ENCODE measurements at places on chromosomes 3 and 15.
A peak's percentile ranks its signal among the peaks of the same experiment; 100 is the strongest.

DNA sequence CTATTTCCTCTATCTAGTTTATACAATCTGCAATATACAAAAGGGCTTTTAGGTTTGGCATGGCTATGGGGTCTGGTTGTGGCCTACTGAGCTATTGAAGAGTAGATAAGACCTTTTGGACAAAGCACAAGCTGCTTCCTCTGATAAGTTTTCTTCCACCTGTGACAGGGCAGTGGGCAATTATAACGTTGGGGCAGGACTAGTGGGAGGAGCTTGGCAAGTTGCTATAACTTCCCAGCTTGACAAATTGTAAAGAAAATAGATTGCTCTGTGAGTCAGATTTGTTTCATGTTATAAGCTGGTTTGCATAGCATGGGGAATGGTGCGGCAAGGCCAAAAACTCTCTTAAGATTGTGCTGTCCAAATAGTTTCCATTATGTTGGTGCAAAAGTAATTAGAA lies 64.9 kb downstream of the SLC7A14 start:
- DNase-seq = no peak

DNA sequence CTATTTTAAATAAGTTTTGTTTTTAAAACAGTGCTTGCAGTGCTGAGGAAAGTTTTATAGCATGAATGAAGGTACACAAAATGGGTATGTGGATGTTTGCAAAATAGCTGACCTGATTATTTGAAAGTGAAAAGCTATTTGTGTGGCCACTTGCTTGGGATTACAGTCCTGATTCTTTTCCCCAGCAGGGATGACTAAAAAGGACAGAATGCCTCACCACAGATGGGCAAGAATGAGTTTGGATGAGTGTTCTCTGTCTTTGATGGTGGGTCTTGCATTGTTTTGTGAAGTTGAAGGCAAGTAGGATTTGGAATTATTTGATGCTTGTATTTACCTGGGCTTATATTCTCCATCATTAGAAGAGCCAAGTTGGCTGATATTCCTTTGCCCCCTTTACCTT lies 48.8 kb upstream of the MEIS2 start:
- no peak for DNase-seq

DNA sequence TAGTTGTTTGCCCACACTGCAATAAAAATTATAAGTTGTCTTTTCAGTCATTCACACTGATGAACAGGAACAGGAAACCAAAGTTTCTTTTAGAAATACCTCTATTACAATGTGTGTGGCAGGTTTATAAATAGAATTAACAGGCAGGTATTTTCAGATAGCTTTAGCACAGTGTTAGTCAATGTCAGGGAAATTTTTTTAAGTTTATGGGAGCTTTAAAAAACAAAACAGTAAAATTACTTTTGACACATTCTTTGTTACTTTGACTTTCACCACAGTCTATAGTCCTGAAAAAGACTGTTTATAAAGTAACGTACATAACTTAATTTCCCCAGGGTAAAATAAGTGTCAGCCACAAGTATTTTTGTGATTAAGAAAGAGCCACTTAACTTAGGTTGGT lies 38.1 kb downstream of the SERPINI1 start:
- no peak for DNase-seq

DNA sequence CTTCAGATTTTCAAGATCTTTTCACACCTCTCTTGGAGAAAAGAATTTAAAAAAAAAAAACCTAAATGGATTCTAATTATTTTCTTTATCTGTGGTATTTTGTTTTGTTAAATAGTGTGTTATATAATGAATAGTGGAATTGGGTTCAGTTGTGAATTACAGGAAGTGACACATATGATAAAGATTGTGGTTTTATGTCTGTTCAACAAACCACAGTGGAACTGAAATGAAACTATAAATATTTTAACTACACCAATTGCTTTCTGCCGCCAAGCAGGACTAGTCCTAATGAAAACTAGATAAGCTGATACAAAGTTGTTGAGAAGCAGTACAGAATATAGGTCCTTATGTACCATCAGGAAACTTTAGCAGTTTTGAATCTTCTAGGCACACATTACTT lies 121.6 kb downstream of the UBE2E2 start:
- no peak for DNase-seq

- no peak for DNase-seq
Observed at GRCh38 chr3:115321400-115321805, 174.3 kb upstream of the ZBTB20 start.

DNA sequence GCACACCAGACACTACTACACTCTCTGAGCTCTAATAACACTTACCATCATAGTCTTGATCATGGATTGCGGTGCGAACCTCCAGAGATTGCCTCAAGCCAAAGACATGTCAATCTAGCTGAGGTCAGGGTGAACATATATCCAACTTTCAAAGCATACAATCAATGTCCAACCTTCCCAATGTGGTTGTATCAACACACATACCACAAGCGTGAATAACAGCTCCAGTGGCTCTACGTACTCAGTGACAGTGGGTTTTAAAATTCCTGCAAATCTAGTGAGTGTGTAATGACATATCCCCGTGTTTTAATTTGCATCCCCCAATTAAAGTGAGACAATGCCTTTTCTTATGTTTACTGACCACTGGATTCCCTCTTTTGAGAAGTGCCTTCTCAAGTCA lies 29.6 kb downstream of the SFMBT1 start:
- no peak for DNase-seq

DNA sequence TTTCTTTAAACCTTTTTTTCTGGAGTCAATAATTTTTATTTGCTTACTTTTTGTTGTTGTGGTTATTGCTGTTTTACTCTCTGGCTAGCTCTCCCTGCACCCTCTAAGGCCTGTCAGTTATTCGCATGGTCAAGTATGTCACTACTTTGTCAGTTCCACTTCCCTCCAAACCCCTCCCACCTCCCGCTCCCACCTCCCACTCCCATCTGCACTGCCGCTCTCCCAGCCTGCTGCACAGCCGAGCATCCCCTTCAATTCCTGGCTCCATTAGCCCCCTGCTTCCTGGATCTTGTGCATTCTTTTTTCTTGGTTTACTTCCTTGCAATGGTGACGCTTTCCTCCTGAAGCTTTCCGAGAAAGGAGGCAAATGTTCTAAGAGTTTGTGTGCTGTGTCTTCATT lies 218.0 kb downstream of the XXYLT1 start:
- DNase-seq = no peak

DNA sequence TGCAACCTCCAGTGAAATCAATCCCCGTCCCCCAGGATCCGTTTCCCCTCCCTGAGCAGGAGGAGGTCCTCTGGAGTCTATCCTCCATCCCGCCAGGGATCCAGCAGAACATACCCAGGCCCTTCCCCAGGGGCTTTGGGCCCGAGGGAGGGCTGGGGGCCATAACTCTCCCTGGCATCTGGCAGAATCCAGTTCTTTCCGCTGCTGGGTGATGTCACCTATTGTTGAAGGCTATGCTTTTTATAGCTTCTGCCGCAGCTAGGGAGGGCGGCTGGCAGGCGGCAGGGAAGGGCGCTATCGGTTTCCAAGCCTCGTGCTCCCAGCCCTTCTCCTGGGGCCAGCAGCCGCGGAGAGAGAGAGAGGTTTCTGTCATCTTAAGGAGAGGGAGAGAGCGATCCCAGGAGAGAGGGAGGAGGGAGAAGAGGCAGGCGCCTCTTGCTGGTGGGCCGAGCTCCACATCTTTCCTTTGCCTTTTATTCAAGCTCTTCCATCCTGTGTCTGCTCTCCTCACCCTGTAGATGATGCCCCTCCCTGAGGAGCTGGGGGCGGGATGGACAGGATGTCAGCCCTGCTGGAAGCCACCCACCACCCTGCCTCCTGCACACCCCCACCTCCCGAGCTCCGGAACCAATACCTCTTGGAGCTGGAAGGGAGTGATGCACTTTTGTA lies 120.1 kb downstream of the ANP32A start:
- DNase-seq = no peak

DNA sequence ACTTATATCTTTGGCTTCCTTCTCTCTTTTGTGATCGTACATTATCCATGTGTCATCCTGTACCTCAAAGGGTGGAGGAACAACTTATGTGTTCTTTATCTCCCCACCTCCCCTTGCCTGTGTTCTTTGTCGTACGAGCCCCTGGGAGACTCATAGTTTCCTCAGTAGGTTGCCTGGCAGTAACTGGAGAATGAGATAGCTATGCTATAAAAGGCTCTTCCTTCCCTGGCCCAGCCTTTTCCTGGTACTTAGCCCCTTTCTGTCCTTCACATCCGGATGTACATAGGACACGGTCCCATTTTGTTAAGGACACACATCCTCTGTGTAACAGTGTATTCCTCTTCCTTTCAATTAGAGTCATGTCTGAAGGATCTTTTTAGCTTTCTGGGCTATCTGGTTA lies 32.1 kb downstream of the PLCL2 start:
- DNase-seq = no peak

GRCh38 chr3:170614214-170614966 lies 28.5 kb upstream of the SLC7A14 start:
- no peak for DNase-seq

GRCh38 chr3:22157848-22158247 lies 406.8 kb upstream of the ZNF385D start:
- no peak for DNase-seq

GRCh38 chr3:86702381-86702958 lies 288.5 kb downstream of the VGLL3 start:
- no peak for DNase-seq

DNA sequence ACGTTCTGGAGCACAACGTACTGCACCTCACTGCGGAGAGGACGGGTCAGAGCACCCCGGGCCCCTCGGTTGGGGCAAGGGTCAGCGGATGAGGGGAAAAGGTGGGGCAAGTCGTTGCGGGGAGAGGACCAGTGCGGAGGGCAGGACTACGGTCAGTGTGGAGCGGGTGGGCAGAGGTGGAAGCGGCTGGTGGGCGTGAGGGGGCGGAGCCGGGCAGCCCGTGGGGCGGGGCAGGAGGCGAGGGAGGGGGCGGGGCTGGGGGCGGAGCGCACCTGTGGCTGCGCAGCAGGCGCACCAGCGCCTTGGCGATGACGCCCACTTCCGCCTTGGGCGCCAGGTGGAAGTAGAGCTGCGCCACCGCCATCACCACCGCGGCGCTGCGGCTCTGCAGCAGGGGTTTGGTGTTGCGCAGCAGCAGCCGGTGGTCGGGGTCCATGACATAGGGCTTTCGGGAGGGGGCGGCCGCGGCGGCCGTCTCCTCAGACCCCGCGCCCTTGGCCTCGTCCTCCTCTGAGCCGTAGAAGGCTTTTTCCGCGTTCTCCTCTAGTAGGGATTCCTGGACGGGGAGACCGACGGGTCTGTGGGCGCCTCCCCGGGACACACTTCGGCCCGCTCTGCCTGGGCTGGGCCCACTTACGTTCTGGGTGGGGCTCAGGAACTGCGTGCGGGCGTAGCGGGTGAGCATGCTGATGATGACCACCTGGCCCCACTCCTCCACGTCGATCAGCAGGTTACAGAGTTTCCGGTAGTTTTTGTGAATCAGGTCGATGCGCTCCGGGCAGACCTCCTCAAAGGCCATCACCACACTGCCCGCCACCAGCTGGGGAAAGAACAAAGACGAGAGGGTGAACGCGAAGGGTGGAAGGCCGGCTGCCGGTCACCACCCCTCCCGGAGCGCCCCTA lies 29.2 kb downstream of the AP3B2 start:
- peak; percentile 55 for DNase-seq

DNA sequence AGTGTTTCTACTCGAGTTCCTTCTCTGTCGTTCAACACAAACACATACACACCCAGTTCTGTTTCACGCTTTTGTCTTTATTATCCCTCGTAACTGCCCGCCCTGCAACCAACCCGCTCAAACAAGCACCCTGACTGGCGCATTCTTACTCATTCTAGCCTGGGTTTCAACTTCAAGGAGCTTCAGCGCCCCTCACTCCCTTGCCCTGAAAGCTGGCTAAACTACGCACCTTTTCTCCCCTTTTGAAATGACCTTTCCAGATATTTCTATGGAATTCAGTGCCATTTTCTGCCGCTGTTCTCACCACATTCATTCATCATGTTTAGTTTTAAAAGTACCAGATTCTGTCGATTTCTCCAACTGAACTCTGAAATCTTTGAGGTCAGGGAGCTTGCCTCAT lies 653 bp upstream of the MFSD1 start:
- DNase-seq = no peak

- DNase-seq = no peak
Observed at GRCh38 chr15:49752517-49752916, 131.7 kb downstream of the DTWD1 start.
